Activated T-helper 1 cell treated with anti-CD3 and anti-CD28 coated beads, Interleukin-12 subunit alpha, Interleukin-12 subunit beta, Interleukin-2, Interleukin-4 antibody, amounts not matched to agents 30 ng/mL and 10 ng/mL and 1 ng/mL, durations not matched to agents 14 hours and 24 hours and 36 hours (primary cell): ENCODE measurements at places on chromosomes 7 and 10.
A peak's percentile ranks its signal among the peaks of the same experiment; 100 is the strongest.

DNA sequence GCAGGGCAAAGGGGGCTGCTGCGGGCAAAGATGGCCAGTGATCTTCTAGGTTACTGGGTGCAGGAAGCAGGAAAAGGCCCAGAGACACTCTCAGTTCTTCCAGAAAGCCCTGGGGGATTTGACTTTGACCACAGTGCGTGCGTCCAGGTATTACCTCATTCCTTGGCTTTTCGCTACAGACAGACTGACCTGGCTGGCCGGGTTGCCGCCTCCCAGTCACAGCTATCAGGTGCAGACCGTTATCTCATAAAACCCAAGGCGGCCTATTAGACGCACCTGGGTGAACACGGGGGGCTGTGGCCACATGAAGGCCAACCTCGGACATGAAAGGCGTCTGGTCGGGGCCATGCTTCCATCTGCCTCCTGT is 80.3 kb downstream of the FOXL3 start:
- no peaks in the 10 kb centered on the region for H3K36me3 ChIP-seq
- no peak overlapping the region for H3K4me3 ChIP-seq
- peaks cover 18% of the 10 kb centered on the region for H3K4me1 ChIP-seq
- no peak overlapping the region for H3K27ac ChIP-seq
- no peak for DNase-seq

DNA sequence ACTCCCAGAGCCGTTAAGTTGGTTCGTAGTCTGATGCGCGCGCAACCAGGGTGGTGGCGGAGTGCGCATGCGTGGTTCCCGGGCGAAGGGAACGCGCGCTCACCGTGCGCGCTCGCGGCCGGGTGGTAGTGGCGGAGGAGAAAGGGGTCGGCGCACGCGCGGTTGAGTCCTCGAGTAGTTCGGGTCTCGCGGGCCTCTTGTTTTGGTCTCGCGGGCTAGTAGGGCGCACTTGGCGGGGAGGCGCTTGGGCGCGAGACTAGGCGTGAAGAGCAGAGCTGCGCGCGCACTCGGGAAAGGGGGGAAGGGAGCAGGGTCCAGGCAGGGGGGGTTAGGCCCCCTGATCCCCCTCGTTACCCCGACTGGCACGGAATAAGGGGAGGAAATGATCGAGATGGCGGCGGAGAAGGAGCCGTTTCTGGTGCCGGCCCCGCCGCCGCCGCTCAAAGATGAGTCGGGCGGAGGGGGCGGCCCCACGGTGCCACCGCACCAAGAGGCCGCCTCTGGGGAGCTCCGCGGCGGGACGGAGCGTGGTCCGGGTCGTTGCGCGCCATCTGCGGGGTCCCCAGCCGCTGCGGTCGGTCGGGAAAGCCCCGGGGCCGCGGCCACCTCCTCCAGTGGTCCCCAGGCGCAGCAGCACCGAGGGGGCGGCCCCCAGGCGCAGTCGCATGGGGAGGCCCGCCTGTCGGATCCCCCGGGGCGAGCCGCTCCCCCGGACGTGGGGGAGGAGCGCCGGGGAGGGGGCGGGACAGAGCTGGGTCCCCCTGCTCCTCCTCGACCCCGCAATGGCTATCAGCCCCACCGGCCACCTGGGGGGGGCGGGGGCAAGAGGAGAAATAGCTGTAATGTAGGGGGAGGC is at the start of gene MEPCE:
Gene MEPCE, plus strand, starts transcription at position 195 of the 856 bp plus-strand sequence. Its CDS starts 188 bp downstream, at position 383.
- H3K4me3 ChIP-seq = peak within 1 kb of the TSS; percentile 95
- DNase-seq = peak; percentile 93
- H3K4me1 ChIP-seq = peaks cover 49% of the 10 kb centered on the region
- H3K27me3 ChIP-seq = peaks cover 10% of the 10 kb centered on the region
- peaks cover 23% of the 10 kb centered on the region for H3K36me3 ChIP-seq
- H3K27ac ChIP-seq = peak within 1 kb of the TSS; percentile 99

DNA sequence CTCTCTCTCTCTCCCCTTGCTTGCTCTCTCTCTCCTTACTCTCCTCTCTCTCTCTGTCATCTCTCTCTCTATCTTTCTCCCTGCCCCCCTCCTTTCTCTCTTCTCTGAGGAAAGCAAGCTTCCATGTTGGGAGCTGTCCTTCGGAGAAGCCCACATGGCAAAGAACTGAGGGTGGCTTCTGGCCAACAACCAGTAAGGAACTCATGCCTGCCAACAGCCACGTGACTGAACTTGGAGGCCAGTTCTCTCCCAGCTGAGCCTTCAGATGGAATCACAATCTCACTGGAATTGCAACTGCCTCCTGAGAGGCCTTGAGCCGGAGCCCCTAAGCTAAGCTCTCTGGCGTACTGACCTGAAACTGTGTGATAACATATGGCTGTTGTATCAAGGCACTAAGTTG is 12.0 kb upstream of the DHTKD1 start:
- no peaks in the 10 kb centered on the region for H3K36me3 ChIP-seq
- H3K4me3 ChIP-seq = no peak overlapping the region
- no peaks in the 10 kb centered on the region for H3K27me3 ChIP-seq
- no peaks in the 10 kb centered on the region for H3K4me1 ChIP-seq
- DNase-seq = no peak
- no peak overlapping the region for H3K27ac ChIP-seq

DNA sequence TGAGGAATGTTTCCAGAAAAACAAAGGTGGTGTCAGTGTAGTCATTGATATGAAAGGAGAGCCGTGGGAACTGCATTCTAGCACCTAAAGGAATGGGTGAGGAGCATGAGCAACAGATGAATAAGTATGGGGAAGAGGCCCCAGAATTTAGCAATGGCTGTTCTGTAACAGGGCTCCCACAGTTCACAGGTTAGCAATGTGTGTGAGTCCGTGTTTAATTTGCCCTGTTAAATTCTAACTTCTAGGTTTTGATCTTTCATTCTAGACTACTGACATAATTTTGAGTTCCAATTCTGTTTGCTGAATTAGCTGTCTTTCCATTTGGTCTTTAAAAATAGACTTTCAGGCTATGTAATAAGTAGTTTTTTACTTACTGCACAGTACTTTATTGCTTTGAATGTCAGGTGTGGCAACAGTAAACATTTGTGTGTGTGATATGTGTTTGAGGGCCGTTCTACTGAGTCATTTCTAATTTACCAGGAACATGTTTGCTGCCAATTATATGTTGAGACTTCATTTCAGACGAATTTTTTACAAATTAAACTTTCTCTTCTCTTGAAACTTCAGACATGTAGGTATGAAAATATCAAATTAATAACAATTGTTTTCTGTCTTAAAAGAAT is 8.8 kb downstream of the STK17A start:
- peaks cover 34% of the 10 kb centered on the region for H3K36me3 ChIP-seq
- H3K27ac ChIP-seq = peak overlapping the region; percentile 70
- H3K27me3 ChIP-seq = no peaks in the 10 kb centered on the region
- H3K4me3 ChIP-seq = peak overlapping the region; percentile 46
- DNase-seq = no peak

DNA sequence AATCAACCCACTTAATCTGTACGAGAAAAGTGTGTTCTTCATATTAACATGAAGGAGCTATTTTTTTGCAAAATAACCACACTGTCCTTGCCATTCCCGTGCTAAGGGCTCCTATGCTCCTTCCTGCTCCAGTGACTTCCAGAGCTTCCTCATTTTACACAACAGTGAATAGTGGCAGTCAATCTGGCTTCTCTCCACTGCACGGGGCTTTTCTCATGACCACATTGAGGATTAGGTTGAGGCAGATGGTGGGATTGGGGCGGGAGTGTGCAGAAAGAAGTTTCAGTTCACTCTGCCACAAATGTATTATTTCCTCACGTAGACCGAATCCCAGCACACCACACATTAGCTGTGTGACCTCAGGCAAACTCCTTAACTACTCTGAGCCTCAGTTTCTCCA is 235.1 kb downstream of the ARHGAP12 start:
- no peak overlapping the region for H3K27ac ChIP-seq
- DNase-seq = no peak
- H3K27me3 ChIP-seq = no peaks in the 10 kb centered on the region
- peaks cover 5% of the 10 kb centered on the region for H3K4me1 ChIP-seq
- no peaks in the 10 kb centered on the region for H3K36me3 ChIP-seq

DNA sequence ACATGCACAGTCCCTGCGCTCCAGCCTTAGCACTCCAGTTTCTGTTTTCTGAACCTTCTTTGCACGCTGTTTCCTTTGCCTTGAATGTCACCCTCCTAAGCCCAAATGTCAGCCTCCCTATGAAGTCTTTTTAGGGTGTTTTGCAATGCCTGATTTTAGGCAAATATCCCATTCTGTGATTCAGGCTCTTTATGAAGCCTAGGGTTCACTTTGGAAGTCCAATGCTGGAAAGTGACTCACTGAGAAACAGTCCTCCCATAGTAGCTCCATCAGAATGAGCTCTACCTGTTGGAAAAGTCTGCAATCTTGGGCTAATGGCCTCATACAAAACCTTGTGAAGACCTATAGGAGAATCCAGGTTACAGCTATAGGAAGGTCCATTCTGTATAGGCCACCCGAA is 5.3 kb downstream of the LAMB4 start:
- DNase-seq = no peak
- no peaks in the 10 kb centered on the region for H3K36me3 ChIP-seq

GRCh38 chr7:124452186-124452585 is 313.4 kb downstream of the GPR37 start:
- no peak for DNase-seq
- no peak overlapping the region for H3K4me3 ChIP-seq
- no peak overlapping the region for H3K27ac ChIP-seq
- no peaks in the 10 kb centered on the region for H3K27me3 ChIP-seq

DNA sequence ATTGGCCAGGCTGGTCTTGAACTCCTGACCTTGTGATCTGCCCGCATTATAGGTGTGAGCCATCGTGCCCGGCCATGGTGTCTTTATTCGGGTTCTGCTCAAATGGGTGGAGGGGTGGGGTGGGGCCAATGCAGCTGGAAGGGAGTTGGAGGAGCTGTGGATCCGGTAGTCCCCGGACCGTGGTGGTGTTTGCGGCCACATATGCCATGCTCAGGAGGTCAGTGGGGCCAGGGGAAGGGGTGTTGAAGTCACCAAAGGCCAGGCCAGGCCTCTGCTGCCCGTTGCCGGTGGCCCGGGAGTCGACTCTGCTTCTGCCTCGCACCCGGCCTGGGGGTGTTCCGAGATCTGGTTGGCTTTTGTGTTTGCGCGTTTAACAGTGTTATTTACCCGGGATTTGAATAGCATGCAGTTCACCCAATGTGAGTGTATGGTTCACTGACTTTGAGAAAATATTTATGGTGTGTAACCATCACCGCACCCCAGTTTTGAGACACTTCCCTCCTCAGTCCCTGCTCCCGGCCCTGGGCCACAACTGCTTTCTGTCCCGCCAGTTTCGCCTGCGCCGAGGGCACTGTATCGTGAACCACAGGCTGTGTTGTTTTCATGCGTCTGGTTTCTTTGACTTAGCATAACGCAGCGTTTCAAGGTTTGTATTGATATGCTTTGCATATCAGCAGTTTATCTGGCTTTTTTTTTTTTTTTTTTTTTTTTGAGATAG is 10.7 kb downstream of the INPP5A start:
- peaks cover 1% of the 10 kb centered on the region for H3K36me3 ChIP-seq
- no peak for DNase-seq
- peaks cover 17% of the 10 kb centered on the region for H3K4me1 ChIP-seq
- no peaks in the 10 kb centered on the region for H3K27me3 ChIP-seq

DNA sequence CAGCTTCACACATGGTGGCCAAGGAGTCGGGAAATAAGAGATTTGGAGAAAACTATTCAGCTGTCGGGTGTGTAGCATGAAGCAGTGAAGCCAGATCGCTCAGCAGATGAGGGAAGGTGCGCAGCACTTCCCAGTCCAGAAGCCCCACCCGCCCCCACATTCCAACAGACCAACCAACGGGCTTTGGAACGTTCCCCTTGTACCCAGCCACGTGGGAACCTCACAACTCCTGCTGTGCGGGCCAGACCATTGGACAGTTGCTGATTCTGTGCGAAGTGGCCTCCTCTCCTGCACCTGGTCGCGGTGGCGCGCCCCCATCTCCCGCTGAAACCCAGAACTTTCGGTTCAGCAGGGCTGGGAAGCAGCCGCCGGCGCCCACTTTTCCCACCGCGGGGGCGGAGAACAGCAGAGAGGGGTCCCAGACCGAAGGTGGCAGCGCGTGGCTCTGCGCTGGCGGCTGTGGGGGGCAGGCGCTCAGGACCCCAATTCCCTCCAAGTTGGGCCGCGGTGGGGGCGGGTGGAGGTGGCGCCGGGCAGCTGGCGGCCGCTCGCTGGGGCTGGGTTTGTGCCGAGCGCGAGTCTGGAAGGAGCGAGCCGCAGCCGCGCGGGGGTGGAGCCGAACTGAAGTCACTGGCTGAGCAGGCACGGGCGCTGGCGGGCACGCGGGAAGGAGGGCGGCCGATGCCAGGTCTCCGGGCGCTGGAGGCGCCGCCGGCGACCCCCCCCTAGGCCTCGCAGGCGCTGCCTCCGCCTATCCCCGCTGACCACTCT is 1301.5 kb upstream of the SORCS1 start:
- H3K27ac ChIP-seq = no peak overlapping the region
- DNase-seq = no peak
- H3K4me3 ChIP-seq = no peak overlapping the region
- no peaks in the 10 kb centered on the region for H3K36me3 ChIP-seq
- H3K27me3 ChIP-seq = peaks cover 6% of the 10 kb centered on the region

DNA sequence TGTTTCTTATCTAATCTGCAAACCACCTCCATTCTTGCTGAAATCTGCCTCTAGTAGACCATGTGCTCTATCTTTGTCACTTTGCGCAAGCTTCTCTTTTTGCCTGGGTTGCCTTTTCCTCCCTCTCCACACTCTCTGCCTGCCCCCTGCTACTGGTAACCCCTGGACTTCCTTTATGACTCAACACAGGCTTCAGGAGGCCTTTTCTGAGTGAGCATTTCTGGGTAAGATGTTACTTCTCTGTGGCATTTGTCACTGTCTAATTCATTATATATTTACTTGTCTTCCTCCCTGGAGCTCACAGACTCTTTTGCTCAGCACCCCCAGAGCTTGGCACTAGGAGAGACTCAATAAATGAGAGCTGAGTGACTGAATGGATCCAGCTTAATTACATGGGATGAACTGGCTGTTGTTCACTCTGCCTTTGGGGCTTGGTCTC is 8.4 kb downstream of the GOLGA7B start:
- DNase-seq = peak; percentile 25
- no peaks in the 10 kb centered on the region for H3K36me3 ChIP-seq
- H3K4me3 ChIP-seq = no peak overlapping the region
- H3K27ac ChIP-seq = no peak overlapping the region

- H3K4me3 ChIP-seq = no peak overlapping the region
- DNase-seq = no peak
- no peaks in the 10 kb centered on the region for H3K4me1 ChIP-seq
Measured at GRCh38 chr10:44101082-44101481, 283.8 kb downstream of the CXCL12 start.

DNA sequence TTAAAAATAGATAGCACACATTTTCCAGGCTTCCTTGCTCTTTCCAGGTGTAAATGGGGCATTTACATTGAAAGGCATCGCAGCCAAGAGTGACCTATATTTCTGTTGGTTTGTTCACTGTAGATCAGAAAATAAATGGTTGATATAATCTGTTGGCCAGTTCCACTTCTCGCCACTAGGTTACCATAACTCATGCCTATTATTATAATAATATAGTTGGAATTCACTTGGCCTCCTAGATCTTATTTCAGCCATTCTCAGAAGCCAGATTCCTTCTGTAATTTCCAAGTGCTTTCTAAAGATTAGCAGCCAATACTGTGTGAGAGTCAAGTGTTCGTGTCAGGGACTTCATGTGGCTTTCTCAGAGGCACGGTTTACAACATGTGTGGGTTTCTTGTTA is 179.5 kb downstream of the DNAH11 start:
- no peak overlapping the region for H3K27ac ChIP-seq
- no peak overlapping the region for H3K4me3 ChIP-seq
